Effector memory CD8-positive, alpha-beta T cell (primary cell): ENCODE measurements at places on chromosomes 3 and 15.

DNA sequence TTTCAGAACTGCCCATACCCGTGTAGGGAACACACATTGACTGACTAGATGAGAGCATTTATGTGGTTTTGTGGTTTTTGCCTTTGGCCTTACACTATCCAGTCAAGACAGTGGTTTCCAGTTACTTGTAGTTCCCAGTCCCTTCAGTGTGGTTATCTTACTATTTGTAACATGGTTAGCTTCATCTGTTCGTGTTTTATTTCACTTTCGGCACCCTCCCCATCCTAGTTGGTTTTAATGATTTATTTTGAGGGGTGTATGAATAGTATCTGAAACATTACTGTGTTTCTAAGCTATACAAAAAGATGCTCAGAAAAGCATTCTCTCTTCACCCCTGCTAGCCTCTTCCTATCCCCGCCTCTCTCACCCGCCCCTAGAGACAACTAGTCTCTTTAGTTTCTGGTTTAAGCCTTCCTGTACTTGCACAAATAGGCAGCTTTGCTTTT, 14.1 kb downstream of the LYSMD4 start:
- H3K27ac ChIP-seq, result no peak overlapping the region
- peaks cover 15% of the 10 kb centered on the region for H3K4me1 ChIP-seq
- no peaks in the 10 kb centered on the region for H3K27me3 ChIP-seq
- no peaks in the 10 kb centered on the region for H3K36me3 ChIP-seq
- no peak for DNase-seq

DNA sequence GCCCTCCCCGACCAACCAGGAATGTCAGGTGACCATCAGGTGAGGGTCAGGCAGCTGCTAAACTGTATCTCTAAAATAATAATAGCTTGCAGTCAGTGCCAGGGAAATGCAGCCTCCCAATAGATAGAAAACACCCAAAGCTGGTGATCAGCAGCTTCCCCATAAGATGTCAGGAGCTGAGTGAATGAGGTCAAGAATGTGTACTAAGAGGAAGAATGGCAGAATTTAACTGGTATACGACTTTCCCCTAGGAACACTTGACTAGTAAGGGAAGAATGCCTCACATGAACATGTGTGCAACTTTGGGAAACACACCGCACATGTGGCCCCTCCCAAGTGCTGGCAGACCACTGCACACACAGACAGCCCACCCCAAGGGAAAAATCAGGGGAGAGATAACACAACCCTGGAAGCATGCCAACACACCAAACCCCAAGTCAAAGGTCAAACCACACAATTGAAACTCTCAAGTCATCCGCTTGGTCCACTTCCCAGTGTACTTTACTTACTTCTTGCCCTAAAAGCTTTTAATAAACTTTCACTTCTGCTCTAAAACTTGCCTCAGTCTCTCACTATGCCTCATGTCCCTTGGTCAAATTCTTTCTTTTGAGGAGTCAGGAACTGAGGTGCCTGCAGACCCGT, 806.5 kb downstream of the OTOL1 start:
- no peaks in the 10 kb centered on the region for H3K4me1 ChIP-seq
- H3K27me3 ChIP-seq, result no peaks in the 10 kb centered on the region
- no peaks in the 10 kb centered on the region for H3K36me3 ChIP-seq
- no peak for DNase-seq

- peaks cover 92% of the 10 kb centered on the region for H3K27me3 ChIP-seq
- H3K4me3 ChIP-seq, result no peak overlapping the region
- H3K4me1 ChIP-seq, result peaks cover 10% of the 10 kb centered on the region
- H3K27ac ChIP-seq, result no peak overlapping the region
These were observed 2.5 kb upstream of the GATA2 start for GRCh38 chr3:128495435-128495970.

DNA sequence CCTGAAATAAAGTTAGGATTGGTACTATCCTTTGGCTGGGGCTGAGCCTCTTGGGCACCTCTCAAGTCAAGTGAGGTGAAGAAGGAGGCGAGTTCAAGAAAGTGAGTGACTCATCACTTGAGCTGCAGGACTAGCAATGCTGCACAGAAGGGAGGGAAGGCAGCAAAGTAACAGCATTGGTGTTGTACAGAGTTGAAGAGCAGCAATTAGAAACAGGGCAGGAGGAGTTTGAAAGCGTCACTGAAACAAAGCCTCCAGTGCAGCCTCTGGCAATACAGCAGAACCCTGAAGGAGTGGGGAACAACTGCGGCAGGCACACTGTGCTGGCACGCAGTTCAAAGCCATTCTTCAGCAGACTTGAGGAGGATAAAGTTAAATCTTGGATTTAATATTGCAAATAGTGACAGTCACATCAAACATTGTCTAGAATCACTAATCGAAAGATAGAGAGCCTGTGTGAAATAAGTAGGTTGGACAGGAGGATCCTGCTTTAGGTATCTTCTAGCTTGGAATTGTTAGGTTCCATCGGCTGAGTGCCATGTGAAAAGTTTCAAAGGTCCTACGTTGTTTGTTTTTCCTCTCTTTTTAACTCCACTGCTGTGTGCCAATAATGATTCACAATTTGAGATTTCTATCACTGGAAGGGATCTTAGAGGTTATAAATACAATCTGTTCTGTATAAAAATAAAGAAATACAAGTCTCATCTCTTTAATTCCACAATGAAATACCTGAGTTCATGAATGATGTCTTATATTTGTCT, 479.8 kb downstream of the NAALADL2 start:
- no peak overlapping the region for H3K27ac ChIP-seq
- no peak for DNase-seq
- no peak overlapping the region for H3K4me3 ChIP-seq

- peaks cover 34% of the 10 kb centered on the region for H3K4me1 ChIP-seq
- H3K36me3 ChIP-seq, result peaks cover 38% of the 10 kb centered on the region
- peaks cover 5% of the 10 kb centered on the region for H3K27me3 ChIP-seq
- peak overlapping the region; percentile 71 for H3K27ac ChIP-seq
- H3K4me3 ChIP-seq, result no peak overlapping the region
These were observed 5.1 kb downstream of the FAM43A start for GRCh38 chr3:194690501-194691372.
